ENCODE measurements at places on chromosomes 2 and 18.

DNA sequence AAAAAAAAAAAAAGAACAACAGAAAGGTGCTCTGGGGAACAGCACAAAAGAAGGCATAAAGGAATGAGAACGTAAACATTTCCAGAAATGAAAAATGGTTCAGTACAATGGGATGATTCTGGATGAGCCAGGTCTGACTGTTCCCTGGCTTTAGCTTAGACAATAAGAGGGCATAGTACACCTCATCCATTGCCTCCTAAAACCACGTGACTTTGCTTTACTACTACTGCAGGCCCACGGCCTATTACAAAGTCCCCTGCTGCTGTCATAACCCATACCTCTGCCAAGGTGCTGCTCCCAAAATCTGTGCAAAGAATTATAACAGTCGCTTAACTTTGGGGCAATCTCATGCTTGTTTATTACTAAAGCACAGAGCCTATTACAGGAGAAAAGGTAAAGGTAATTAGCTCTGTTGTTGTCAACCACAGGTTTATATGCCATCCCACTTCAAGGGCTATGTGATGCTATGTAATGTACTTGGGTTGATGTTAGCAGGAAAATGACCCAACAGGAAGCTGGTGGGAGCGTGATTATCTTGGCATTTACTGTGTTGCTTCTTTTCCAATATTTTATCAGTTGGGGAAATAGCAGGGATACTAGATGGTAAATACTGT, 26.8 kb downstream of the STK17B start:
- no peak for DNase-seq

DNA sequence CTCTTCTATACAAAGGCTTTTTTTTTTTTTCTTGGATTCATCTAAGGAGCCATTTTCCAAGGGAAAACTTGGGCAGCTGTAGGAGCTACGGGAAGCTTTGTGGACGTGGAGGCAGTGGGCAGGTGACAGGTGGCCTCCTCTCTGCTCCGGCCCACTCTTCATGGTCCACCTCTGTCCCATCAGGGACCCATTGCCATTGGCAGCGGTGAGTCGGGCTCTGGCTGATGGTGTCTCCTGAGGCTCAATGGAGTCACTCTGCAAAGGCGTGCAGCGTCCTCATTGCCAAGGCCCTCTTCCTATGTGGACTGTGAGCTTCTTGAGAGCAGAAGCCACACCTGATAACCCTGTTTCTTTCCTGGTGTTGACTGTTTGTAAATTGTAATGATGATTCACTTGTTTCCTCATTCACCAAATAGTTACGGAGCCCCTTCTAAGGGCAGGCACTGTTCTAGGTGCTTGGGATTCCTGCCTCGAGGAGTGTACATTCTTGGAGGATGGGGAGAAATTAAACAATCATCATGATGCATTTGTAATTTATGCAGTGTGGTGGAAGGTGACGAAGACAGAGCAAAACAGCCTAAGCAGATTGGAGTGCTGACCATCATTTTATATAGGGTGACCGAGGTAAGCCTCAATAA, 240.3 kb upstream of the HS6ST1 start:
- no peak for DNase-seq

DNA sequence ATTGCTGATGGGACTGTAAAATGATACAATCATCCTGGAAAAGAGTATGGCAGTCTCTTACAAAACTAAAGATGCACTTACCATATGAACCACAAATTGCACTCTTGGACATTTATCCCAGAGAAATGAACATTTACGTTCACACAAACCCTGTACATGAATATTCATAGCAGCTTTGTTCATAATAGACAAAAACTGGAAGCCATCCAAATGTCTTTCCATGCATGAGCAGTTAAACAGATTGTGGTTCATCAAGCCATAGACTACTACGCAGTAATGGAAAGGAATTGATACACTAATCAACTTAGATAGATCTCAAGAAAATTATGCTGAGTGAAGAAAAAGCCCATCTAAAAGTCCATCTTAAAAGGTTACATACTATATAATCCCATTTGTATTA, 156.1 kb upstream of the SLC39A10 start:
- DNase-seq = no peak

DNA sequence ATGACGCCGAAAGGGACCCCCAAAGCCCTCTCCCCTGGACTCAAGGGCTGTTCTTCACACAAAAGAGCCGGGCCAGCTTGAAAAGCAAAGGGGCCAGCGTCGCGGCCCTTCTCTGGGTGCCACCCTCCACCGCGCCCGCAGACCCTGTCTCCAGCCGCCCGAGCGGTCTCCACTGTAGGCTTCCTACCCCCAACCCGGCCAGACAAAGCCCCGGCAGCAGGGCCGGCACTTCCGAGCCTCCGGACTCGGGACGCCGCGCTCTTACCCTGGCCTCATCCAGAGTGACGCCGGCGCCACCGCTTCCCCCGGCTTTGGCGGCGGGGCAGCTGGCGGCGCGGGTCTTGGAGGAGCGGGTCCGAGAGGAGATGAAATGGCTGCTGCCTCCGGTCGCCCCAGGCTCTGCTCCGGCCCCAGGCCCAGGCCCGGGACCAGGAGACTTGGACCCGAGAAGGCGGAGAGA, 603 bp downstream of the ATAD2B start:
- no peak for DNase-seq

DNA sequence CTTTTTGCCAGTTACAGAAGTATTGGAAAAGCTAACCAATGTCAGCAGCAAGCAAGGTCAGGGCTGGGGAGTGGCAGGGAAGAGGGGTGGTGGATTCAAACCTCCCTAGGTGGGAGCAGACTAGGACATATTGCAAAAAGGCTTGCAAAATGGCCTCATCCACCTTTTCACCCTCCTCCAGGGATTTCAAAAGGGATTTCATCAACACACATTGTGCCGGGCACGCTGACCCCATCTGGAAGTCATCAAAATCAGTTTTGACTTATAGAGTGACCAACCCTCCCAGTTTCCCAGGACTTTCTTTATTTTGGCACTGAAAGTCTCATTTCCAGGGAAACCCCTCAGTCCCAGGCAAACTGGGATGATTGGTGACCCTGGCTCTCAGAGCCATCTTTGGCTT, 94.7 kb downstream of the BIN1 start:
- no peak for DNase-seq

GRCh38 chr2:1605102-1606045, 138.9 kb downstream of the PXDN start:
- no peak for DNase-seq

- no peak for DNase-seq
Measured at GRCh38 chr18:26510337-26510736, 38.0 kb downstream of the KCTD1 start.

DNA sequence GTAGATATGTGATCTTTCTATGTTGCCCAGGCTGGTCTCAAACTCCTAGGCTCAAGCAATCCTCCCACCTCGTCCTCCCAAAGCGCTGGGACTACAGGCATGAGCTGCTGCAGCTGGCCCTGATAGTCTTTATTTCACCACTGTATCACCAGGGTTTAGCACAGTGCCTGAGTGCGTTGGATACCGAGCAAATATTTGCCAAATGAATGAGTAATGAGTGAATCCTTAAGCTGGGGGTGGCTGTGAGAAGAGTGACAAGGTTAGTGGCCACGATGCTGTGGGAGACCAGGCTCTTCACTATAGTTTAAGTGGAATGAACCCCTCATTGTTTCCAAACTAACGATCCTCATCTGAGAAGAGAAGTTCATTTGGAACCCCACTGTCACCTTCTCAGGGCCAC, 60.8 kb upstream of the FAM136A start:
- DNase-seq = no peak

- no peak for DNase-seq
Measured at GRCh38 chr18:63617915-63618234, 26.2 kb downstream of the SERPINB4 start.

- no peak for DNase-seq
Measured at GRCh38 chr18:43596105-43596712, 318.9 kb upstream of the SYT4 start.

All from activated T-helper 1 cell treated with Interleukin-2 at 50 U/mL for 16 hours (primary cell).